Activated CD4-positive, alpha-beta T cell treated with anti-CD3 and anti-CD28 coated beads, Interleukin-2, amount 10 ng/mL, durations not matched to agents 7 days and 5 days (primary cell): ENCODE measurements at places on chromosomes 6 and 20. TPM values are rescaled to one million over a fixed set of nuclear protein-coding genes. Genes with fewer than 3 reads are reported as not detected.

Gene CCN5
- total RNA-seq = not detected

Gene ANKRD66
- not detected for total RNA-seq

Gene MRS2
- 17.8 TPM for total RNA-seq

Gene CAPN11
- total RNA-seq = 2.5 TPM

Gene ARMH2
- total RNA-seq = 1.8 TPM

Gene BPIFA1
- not detected for total RNA-seq

DNA sequence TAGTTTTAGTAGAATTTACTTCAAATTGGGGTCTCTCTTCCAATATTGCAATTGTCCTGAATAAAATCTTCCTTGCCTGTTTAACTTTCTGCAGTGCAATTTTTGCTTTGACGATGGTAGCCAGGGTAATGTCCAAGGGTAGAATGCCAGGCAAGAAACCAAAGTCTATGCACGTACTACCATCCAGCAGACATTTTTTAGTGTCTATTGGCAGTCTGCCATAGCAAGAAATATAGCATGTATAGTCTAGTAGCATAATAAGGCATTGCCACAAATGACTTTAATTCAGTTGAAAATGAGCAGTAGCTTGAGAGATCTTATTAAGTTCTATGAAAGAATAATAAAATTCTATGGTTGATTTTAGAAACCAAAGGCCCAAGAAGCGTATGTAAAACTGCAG is 62.3 kb upstream of the KCNQ5 start:
- DNase-seq = no peak

DNA sequence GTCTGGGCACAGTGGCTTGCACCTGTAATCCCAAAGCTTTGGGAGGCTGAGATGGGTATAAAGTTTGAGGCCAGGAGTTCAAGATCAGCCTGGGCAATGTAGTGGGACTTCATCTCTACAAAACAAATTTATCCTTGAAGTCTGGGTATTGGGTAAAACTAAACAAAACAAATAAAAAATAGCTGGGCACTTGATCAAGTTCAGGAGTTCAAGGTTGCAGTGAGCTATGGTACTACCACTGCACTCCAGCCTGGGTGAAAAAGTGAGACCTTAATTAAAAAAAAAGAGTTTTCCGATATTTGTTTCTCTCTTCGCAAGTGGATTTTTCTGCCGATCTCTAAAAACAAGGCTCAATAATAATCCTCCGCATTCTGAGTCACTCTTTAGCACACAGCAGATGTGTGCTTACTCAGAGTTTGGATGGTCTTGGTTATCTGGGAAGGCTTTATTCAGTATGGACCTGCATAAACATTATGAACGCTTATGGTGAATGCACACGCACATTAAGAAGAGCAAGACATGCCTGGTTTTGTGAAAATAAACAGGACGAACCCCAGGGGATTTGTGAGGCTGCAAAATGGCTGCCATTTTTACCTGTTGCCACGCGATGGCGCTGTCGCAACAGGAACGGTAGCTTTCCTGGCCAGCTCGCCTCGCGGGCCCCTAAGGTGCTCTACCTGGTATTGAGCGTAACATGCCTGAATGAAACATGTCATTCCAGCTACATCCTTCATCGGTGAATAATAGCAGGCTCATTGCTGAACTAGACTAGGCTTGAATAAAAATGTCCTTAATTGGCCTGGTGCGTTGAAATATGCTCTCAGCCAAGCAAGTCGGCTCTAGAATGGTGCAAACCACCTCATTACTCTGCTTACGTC is 6.0 kb downstream of the OPN5 start:
- DNase-seq = peak; percentile 64

DNA sequence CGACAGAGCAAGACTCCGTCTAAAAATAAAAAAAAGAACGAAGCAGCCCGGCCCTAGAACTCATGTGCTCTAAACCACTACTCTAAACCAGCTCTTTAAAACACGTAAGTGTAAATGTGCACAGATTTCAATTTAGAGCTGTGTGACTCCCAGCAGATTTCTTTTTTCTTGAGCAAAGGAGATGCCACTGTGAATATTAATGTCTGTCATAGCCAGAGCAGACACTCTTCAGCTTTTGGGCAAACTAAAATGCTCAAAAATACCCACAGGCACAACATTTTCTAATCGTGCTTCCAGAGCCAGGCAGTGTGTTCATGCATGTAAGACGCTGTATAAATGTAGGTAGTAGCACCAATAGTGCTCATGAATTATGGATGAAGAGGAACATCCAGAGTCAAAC is 218.9 kb upstream of the PLCB4 start:
- no peak for DNase-seq

GRCh38 chr6:11926594-11927407 is 85.3 kb upstream of the HIVEP1 start:
- no peak for DNase-seq

- no peak for DNase-seq
These were observed 4.7 kb upstream of the MAP3K4 start for GRCh38 chr6:160986851-160987250.

DNA sequence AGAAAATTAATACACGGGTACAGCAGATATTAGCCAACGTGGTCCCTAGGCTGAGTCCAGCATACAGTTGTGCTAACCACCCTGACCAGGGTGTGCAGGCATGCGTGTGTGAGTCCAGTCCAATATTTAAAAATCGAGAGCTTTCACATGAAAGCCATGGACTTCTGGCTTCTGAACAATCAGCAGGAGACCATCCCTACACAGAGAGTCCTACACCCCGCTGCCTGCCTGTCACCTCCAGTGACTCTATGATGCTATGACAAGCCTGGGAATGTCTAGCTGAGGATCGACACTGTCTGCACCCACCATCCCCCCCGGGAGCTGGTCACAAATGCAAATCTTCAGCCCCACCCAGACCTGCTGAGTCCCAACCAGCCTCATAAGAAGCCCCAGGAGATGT is 7.9 kb downstream of the ACSS1 start:
- DNase-seq = no peak

GRCh38 chr20:24738981-24739633 is 210.0 kb upstream of the CST7 start:
- DNase-seq = peak; percentile 34

- DNase-seq = no peak
These were observed 82.6 kb downstream of the TTLL2 start for GRCh38 chr6:167407239-167408064.

GRCh38 chr6:72175916-72176315 is 289.6 kb downstream of the RIMS1 start:
- no peak for DNase-seq
